ENCODE measurements at places on chromosomes 1 and 21. TPM values are rescaled to one million over a fixed set of nuclear protein-coding genes. Genes with fewer than 3 reads are reported as not detected.

Gene ZFP69B
- total RNA-seq: 1.8 TPM

Gene TFF2
- not detected for total RNA-seq

Gene KCNC4
- total RNA-seq: 4.7 TPM

Gene PFKFB2
- total RNA-seq: 5.5 TPM

Gene SPRR2F
- total RNA-seq: not detected

Measured in smooth muscle cell of the pulmonary artery (primary cell).